Left forelimb (tissue), 1 donor: ENCODE measurements at places on chromosomes 4 and X.

GRCh38 chr4:40124690-40125089, 68.0 kb downstream of the N4BP2 start:
- DNase-seq = no peak

DNA sequence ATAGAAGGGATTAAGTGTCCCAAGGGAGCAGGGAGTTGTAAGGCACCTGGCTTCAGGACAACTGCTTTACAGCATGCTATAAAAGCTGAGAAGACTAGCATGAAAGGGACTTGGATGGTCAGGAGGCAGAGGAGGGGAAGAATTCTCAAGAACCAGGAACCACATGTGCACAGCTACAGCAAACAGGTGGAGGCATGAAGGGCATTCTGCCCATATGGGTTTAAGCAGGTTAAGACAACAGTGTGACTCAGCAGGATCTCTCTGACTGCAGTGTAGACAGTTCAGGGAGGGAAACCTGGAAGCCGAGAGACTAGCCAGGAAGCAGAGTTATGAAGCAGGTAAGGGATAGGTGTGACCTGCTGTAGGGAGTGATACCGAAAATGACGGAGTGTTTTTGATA, 117.0 kb downstream of the DHRSX start:
- DNase-seq = no peak

- no peak for DNase-seq
Measured at GRCh38 chr4:21512353-21512752, 436.2 kb downstream of the KCNIP4 start.

GRCh38 chr4:140213749-140214148, 59.8 kb upstream of the MAML3 start:
- DNase-seq = no peak

DNA sequence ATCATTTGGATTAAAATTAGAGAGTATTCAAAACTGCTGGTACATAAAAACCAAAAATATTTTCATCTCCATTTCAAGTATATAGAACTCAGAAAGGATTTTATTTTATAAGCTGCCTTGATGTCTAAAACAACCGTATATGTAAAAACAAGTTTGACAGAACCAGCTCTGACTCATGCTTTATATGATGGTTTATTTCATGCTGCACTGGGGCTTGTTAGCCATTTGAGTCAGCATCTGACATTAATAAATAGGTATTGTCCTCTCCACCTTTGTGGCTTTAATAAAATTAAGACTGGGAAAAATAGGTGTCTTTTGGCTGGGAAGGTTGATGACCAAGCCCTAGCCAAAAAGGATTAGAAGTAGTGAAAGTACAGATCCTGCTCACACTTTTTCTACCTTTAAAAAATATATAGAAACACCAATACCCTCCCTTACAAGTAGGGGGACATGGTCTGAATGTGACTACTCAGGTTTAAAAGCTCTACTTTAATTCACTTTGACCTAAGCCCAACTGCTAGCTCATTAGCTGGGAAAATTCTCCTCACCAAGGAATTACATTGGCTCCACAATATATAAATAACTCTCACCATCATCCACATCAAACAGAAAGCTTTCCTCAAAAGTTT, 228.1 kb downstream of the ADAMTS3 start:
- no peak for DNase-seq

GRCh38 chr4:2817701-2818350, 24.9 kb downstream of the SH3BP2 start:
- no peak for DNase-seq

- DNase-seq = no peak
Measured at GRCh38 chrX:43514820-43515219, 141.3 kb upstream of the MAOA start.

GRCh38 chr4:73917081-73917501, 47.9 kb downstream of the CXCL1 start:
- no peak for DNase-seq
